ENCODE measurements at places on chromosomes 7 and 10. TPM values are rescaled to one million over a fixed set of nuclear protein-coding genes. Genes with fewer than 3 reads are reported as not detected.

Gene SPDYE1
- total RNA-seq = not detected

Gene CDHR3
- 80.3 TPM for total RNA-seq

Gene TRIM74
- not detected for total RNA-seq

DNA sequence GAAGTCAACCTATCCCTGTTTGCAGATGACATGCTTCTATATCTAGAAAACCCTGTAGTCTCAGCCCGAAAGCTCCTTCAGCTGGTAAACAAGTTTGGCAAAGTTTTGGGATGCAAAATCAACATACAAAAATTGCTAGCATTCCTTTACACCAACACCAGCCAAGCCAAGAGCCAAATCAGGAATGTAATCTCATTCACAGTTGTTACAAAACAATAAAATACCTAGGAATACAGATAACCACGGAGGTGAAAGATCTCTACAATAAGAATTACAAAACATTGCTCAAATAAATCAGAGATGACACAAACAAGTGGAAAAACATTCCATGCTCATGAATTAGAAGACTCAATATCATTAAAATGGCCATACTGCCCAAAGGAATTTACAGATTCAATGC is 50.4 kb upstream of the ZNF365 start:
- no peak overlapping the region for H3K27ac ChIP-seq
- DNase-seq = no peak
- H3K36me3 ChIP-seq = no peaks in the 10 kb centered on the region
- H3K4me1 ChIP-seq = no peaks in the 10 kb centered on the region
- H3K27me3 ChIP-seq = no peaks in the 10 kb centered on the region
- H3K4me3 ChIP-seq = no peak overlapping the region

Gene SPOCK2
- total RNA-seq = 103 TPM

Gene HOXA4
- total RNA-seq = 2.7 TPM

- H3K4me3 ChIP-seq = no peak overlapping the region
- H3K4me1 ChIP-seq = peaks cover under 1% of the 10 kb centered on the region
- no peak overlapping the region for H3K27ac ChIP-seq
- no peaks in the 10 kb centered on the region for H3K27me3 ChIP-seq
- no peaks in the 10 kb centered on the region for H3K36me3 ChIP-seq
- DNase-seq = no peak
Measured at GRCh38 chr7:88311675-88312036, 5.0 kb upstream of the STEAP4 start.

DNA sequence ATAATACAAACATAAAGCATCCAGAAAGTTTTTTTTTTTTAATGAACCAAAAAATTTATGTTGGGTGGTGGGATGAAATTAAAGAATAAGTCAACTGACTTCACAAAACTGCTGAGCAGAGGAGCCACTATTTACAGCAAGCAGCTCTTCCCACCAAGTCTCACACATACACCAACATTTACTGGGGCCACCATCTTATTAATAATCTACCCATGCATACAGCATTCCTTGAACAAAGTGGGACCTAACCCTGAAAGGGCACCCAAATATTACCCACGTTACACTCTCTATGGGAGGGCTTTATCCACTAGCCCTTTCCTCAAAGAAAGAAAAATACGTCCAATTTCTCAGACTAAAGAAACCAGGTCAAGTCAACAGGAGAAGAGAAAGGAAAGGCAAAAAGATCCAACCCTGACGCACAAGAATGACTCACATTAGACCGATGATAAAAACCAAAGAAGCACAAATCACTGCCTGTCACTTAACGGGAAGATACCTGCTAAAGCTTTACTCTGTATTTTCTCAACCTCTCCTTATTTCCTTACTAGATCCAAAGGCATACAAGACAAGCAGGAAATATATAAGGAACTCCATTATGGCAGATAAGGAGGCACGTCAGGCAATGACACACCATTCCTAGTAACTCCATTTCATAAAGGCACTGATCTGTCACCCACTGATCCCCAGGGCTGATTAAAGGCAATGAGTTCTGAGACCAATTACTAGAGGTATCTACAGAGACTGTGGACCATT is 141.8 kb upstream of the ASAH2 start:
- H3K36me3 ChIP-seq = no peaks in the 10 kb centered on the region
- peaks cover 6% of the 10 kb centered on the region for H3K4me1 ChIP-seq
- H3K27ac ChIP-seq = no peak overlapping the region
- DNase-seq = no peak
- H3K27me3 ChIP-seq = no peaks in the 10 kb centered on the region

DNA sequence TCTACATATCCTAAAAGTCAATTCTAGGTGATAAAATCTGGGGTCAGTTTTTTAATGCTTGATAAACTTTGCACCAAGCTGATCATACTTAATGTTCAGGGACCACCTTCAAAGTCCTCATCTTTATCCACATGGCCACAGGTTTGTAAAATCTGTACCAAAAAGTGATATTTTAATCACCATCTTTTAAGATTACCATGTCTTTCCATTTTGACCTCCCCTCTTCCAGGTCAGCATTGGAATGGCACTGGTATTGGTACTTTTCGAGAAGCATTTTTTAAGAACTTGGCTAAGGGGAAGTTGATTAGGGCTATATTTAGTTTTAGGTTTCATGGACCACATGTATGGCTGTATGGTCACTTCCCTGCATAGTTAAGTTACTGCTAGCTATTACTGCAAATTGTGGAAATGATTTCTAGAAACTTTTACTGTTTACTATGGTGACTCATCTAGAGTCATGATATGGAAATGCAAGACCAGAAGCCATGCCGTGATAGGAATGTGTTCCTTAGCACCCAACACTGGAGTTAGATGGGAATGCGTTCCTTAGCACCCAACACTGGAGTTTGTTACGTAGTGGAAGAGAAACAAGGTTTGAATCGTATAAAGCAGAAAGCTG is 50.8 kb upstream of the ABLIM1 start:
- no peak for DNase-seq
- H3K27me3 ChIP-seq = no peaks in the 10 kb centered on the region
- no peak overlapping the region for H3K27ac ChIP-seq
- H3K36me3 ChIP-seq = no peaks in the 10 kb centered on the region
- peaks cover 2% of the 10 kb centered on the region for H3K4me1 ChIP-seq
